ENCODE measurements at places on chromosomes 1 and 21.

DNA sequence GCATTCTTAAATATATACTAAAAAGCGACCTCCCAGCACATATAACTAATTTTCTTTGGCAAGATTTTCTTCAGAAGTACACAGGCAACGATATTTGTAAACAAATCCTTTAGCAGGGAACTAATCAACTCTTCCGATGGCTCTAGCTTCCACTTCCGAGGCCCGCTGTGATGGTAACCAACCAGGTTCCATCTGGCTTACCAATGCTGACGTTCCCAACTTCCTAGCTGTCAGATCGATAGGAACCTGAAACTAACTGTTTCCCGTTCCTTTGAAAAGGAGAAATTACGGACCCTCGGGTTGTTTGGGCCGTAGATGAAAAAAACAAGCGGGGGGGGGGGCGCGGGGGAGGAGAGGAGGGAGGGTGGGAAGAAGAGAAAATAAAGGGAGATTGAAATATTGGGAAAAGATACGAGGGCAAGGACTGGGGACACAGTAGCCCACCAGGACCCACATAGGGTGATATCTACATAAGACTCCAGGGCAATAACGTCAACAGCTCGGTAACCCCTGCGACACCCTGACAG lies 513 bp downstream of the GTF2B start:
- DNase-seq: no peak

DNA sequence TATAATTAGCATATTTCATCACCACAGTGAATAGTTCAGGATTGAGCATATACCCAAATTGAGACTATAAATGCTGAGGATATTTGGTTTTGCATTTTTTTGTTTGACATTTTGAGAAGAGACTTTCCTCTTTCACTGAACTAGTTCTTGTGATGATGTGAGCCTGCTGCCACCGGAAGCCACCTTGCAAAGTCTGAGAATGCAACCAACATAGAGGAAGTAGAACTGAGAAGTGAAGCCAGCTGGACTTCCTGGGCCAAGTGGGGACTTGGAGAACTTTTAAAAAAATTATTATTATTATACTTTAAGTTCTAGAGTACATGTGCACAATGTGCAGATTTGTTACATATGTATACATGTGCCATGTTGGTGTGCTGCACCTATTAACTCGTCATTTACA lies 102.3 kb downstream of the RPE65 start:
- no peak for DNase-seq

DNA sequence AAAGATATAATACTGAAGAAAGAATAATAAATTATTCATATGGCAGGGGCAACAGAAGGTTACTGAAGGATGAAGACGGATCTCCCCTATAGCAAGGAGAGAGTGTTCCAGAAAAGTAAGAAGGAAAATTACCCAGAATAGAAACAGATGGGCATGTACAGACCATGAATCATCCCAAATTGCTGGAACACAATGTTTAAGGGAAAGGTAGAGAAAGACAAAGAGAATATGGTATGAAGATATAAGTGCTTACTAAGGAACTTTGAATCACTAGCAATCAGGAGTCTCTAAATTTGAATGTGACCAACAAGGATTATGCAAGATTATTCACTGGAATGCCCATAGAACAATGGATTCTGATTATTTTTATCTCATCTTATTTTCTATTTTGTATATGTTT lies 375.4 kb downstream of the COL11A1 start:
- no peak for DNase-seq

GRCh38 chr1:245168086-245168485 lies 13.3 kb downstream of the KIF26B start:
- DNase-seq: no peak

DNA sequence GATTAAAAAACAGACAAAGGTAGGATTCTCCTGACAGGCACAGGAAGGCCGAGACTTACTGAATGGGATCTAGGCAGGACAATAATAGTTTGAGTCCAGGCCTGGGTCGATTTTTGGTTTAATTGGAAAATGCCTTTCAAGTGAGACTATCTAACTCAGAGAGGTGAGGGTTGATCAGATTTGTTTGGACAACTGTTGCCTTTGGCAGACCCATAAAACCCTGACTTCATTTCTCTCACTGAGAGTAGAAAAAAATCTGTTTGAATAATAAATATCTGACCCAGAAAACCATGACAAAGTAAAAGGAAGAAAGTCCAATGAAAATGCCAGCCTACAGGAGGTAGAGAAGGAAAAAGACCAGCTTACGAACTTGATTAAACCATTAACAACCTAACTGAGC lies 12.3 kb upstream of the SLC30A10 start:
- no peak for DNase-seq

DNA sequence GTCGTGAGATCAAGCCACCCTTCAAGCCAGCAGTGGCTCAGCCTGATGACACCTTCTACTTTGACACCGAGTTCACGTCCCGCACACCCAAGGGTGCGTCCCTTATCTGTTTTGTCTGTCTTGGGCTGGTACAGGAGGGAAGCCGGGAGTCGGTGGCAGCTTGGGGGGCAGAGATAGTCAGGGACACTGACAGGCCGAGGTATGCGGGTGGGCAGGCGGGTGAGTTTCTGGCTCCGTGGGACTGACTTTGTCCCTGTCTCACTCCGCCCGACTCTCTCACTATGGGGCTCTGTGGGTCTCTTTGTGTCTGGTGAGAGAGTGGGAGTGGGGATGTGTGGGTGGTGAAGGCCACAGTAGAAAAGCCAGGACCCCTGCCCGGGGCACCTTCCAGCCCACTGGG lies 27.4 kb downstream of the RPS6KA1 start:
- no peak for DNase-seq

DNA sequence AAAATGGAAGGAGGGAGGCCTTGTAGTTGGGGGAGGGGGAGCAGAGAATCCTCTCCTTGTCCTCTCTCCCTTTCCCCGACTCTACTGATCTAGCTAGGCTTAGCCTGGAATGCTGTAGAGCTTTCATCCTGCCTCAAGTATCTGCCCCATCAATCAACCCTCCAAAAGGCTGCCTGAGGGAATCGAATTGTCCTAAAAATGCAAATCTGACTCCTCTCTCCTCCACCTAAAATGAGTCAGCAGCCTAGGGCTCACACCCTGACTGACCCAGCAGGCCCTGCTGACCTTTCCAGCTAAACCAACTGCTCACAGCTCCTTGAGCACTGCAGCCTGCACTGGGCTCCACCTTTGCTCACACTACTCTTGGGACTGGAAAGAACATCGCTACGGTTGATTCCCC lies 2.8 kb downstream of the HPDL start:
- no peak for DNase-seq

DNA sequence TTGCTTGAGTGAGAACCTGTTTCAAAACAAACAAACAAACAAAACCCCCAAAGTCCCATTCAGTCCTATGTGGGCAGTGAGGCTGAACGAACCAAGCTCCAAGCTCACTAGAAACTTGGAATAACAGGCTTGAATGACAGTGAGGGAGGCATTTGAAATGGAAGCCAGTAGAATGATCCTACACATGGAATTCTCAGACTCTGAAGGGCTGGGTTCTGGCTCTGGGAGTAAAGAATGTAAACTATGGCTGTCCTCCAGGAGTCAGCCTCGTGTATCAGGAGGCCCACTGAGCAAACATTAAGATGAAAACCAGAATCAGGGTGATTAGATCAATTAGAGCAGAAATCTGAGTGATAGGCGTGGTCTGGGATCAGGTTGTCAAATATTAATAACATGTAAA lies 14.9 kb downstream of the PCP4L1 start:
- no peak for DNase-seq

DNA sequence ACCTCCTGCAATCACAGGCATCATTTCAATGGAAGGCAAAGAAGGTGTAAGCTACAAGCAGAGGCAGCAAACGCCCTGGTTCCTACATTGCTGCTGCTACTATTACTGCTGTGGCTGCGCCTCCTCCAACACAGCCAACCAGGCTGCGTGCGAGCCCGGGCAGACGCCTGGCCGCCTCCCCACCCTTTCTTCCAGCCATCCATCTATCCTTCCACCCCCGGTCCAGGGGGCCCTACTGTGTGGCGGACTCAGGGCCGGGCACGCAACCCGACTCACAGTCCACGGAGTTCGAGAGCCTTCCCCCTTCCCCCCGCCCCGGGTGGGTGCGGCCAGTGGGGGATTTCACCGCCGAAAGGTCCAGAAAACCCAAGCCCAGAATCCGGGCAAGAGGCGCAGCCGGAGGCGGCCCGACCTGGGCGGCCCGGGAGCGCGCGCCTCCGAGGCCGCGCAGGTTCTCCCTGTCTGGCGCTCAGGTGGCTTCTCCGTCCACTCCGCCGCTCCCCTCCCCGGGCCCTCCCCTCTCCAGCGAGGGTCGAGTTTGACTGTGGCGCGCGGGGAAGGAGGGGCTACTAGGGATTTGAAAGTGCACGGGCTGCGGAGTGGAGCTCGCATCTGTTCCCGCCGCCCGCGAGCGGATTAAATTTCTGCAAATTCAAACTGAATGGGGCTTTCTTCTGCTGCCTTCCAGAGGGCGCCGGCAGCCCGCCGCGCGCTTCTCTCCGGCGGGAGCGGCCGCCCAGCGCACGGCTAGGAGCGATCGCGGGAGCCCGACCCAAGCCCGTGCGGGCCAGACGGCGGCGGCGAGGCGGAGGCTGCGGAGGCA lies at the start of gene HUNK:
Gene HUNK (plus strand): TSS at position 569 of the 823 bp plus-strand sequence. CDS start 655 bp downstream, outside the sequence.
- no peak for DNase-seq

- no peak for DNase-seq
Observed at GRCh38 chr21:34274001-34274400, 89.8 kb upstream of the KCNE2 start.

DNA sequence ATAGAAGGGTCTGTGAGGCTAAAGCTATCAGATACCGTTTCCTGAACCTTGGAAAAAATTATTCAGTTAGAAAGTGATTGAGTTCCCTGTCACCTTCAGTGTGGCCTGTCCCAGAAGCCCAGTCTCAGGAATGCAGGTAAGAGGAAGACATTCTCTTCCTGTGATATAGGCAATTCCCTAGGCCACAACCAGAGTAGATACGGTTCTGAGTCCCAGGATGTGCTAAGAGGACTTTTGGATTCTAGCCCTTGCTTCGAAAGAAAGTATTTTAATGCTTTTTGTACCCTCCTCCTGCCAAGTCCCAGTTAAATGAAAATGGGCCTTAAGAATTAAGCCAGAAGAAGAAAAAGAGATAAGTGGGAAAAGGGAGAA lies 313.5 kb upstream of the PLXNA2 start:
- no peak for DNase-seq

DNA sequence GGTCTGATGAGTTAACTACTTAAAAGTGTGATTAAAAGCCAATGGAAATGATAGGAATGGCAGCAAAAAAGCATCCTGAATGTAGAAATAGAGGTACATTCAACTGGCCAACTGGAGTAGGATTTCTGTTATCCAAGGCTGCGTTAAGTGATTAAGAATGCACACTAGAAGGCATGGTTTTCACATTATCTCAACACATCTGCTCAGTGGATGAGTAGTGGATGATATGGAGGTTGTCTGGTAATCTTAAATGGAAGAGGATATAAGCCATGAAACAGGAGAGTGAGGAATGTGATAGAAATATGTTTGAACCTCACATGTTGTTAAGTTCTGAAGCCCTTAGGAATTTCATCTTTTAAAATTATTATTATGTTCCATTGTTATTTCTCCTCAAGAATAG lies 839.9 kb downstream of the USP25 start:
- no peak for DNase-seq

All from activated CD8-positive, alpha-beta memory T cell treated with anti-CD3 and anti-CD28 coated beads for 4 hours (primary cell).